ENCODE measurements at places on chromosomes 12 and 14. TPM values are rescaled to one million over a fixed set of nuclear protein-coding genes. Genes with fewer than 3 reads are reported as not detected.

DNA sequence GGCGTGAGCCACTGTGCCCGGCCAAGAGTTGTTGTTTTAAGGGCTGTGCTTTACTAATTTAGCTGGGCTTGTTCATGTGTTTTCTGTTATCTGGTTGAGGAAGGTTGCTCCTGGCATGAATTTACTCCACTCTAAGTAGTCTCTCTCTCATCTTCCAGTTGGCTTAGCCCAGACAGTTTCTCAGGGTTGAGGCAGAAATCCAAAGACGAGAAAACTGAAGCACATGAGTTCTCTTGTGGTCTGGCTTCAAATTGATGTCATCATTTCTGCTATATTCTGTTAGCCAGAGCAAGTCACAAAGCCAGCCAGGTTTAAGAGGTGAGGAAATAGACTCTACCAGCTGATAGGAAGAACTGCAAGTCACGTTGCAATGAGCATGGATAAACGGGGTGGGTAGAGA, 57.9 kb downstream of the E2F7 start:
- H3K4me3 ChIP-seq = no peak overlapping the region
- no peak overlapping the region for H3K27ac ChIP-seq
- H3K4me1 ChIP-seq = peaks cover 6% of the 10 kb centered on the region
- no peaks in the 10 kb centered on the region for H3K27me3 ChIP-seq

DNA sequence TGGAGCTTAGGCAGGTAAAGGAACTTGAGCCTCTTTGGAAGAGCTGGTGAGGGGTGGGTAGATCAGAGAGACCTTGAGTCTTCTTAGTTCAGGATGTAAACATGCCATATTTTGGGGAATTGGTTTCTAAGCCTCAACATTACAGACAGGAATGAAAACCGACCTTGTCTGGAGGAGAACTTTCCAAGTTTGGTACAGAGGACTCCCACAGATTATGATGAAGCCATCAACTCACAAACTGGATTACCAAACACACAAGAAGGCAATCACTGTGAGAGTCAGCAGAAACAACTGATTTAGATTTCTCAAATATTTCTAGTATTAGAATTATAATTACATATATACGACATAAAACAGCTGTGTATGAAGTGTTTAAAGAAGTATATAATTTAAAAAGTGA, 22.3 kb upstream of the AMN1 start:
- no peak overlapping the region for H3K27ac ChIP-seq
- H3K4me3 ChIP-seq = no peak overlapping the region
- no peak for DNase-seq
- H3K27me3 ChIP-seq = no peaks in the 10 kb centered on the region

DNA sequence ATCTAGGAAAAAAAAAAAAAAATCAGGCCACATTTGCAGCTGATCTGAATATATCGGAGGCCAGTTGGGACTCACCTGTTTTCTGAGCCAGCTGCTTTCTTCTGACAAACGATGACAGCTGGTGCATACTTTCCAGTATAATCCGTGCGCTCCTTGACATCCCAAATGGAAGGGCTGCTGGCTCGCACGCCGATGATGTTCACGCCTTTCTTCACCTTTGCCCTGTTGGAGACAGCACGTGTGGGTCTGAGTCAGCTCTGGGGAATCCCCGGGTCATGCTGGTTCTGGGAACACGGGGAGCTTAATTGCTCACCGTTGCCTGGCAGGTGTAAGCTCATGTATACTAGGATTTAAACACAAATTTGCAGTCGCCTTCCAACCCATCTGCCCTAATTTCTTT, 372.8 kb downstream of the TMEM132D start:
- H3K4me1 ChIP-seq = no peaks in the 10 kb centered on the region
- no peak overlapping the region for H3K4me3 ChIP-seq
- H3K27me3 ChIP-seq = peaks cover 8% of the 10 kb centered on the region
- H3K27ac ChIP-seq = no peak overlapping the region
- peaks cover 66% of the 10 kb centered on the region for H3K36me3 ChIP-seq

DNA sequence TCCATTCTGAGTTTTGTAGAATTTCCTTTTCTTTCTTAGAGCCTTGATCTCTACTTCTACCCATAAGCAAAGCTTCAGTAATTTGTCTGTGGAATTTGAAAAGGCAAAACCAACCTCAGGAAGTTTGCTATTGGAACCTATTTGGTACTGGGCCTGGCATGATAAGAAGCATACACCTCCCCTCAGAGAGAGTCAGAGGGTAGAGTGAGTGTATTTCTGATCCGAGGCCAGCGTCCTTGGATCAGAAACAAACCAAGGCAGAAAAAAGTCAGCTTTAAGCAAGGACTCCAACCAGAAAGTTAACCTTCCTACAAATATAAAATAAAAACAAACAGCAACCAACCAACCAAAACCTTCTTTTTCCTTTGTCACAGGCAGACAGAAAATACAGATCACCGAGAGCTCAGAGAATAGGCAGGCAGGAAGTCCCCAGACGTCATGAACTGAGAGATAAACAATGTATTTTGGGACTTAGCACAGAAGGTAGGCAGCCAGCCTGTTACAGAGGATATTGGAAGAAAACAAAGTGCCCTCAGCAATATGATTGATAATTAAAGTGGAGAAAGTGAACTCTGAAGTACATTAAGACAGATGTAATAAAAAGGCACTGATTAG, 141.5 kb downstream of the NEDD1 start:
- H3K27ac ChIP-seq = no peak overlapping the region
- DNase-seq = no peak
- H3K4me3 ChIP-seq = no peak overlapping the region
- H3K27me3 ChIP-seq = no peaks in the 10 kb centered on the region

DNA sequence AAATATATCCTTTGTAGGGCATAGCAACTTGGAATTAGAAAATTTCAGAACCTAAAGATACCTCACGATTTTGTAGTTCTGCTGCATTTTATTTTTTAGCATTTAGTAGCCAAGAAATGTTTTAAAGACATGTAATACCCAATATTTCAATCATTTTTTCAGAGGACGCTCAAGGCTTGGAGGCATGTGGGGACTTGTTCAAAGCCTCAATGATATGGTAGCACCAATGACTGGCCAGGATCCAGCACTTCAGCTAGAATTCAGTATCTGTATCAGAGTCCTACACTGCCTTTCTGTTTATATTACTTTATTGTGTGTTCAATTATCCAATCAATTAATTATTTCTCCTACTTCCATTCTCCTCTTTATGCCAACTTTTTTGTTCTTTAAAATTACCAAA, 154.8 kb upstream of the NEDD1 start:
- peaks cover 14% of the 10 kb centered on the region for H3K4me1 ChIP-seq
- no peak overlapping the region for H3K27ac ChIP-seq
- no peak for DNase-seq
- H3K27me3 ChIP-seq = no peaks in the 10 kb centered on the region
- H3K4me3 ChIP-seq = no peak overlapping the region

- no peak overlapping the region for H3K4me3 ChIP-seq
- H3K27me3 ChIP-seq = peaks cover 35% of the 10 kb centered on the region
- H3K27ac ChIP-seq = no peak overlapping the region
- peaks cover 10% of the 10 kb centered on the region for H3K4me1 ChIP-seq
- no peaks in the 10 kb centered on the region for H3K36me3 ChIP-seq
- DNase-seq = no peak
Measured at GRCh38 chr14:75274899-75275569, 3.6 kb upstream of the FOS start.

The ACOT6 gene
- 0.13 TPM for total RNA-seq

The SDR39U1 gene
- 56.7 TPM for total RNA-seq

The ERP27 gene
- total RNA-seq = not detected

The IFNG-AS1 gene
- not detected for total RNA-seq

Data from WTC11 (cell line).